ENCODE measurements at places on chromosomes 7 and 10. TPM values are rescaled to one million over a fixed set of nuclear protein-coding genes. Genes with fewer than 3 reads are reported as not detected.

- H3K27ac ChIP-seq: no peak overlapping the region
- no peak for DNase-seq
- peaks cover 58% of the 10 kb centered on the region for H3K36me3 ChIP-seq
- H3K27me3 ChIP-seq: no peaks in the 10 kb centered on the region
Measured at GRCh38 chr7:496528-497295, 22.9 kb downstream of the PDGFA start.

DNA sequence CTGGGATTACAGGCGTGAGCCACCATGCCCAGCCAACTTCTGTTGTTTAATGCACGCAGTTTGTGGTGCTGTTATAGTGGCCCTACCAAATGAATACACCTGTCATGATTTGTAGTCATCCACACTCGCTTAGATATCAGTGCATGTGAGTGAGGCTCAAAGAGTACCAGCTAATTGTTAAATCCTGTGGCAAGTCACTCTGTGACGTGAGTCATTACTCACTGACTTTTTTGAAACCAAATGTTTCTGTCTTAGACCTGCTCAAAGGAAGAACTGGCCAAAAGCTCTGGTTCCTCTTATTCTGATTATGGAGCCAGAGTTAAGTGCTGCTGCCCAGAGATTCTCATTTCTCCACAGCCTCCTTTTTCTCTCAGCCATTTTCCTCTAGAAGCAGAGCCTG is 109.4 kb downstream of the PRKAG2 start:
- H3K27me3 ChIP-seq: no peaks in the 10 kb centered on the region
- no peak for DNase-seq
- H3K4me3 ChIP-seq: no peak overlapping the region
- no peak overlapping the region for H3K27ac ChIP-seq

DNA sequence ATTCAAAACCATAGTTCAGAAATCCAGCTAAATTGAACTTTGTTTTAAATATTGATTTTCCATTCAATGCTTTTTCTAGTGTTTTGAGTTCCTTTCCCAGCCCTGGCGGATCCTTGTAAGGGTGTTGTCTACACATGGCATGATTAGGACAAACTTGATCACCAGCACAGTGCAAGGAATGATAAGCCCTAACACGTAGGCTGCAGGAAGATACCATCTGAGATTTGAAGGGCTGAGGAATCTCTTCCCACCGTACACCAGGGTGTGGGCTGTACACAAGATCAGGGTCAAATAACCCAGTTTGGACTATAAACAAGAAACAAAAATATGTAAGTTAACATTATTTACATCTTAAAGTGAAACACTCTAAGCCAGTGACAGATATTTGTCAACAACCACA is 27.4 kb downstream of the STEAP4 start:
- no peaks in the 10 kb centered on the region for H3K4me1 ChIP-seq
- no peak overlapping the region for H3K4me3 ChIP-seq
- no peak for DNase-seq
- no peaks in the 10 kb centered on the region for H3K27me3 ChIP-seq

- no peaks in the 10 kb centered on the region for H3K4me1 ChIP-seq
- no peaks in the 10 kb centered on the region for H3K36me3 ChIP-seq
- no peaks in the 10 kb centered on the region for H3K27me3 ChIP-seq
- H3K27ac ChIP-seq: no peak overlapping the region
Measured at GRCh38 chr10:56782503-56782902, 421.4 kb upstream of the ZWINT start.

GRCh38 chr7:55618913-55619312 is 46.6 kb upstream of the VOPP1 start:
- H3K36me3 ChIP-seq: no peaks in the 10 kb centered on the region
- peaks cover 14% of the 10 kb centered on the region for H3K27me3 ChIP-seq
- no peaks in the 10 kb centered on the region for H3K4me1 ChIP-seq

DNA sequence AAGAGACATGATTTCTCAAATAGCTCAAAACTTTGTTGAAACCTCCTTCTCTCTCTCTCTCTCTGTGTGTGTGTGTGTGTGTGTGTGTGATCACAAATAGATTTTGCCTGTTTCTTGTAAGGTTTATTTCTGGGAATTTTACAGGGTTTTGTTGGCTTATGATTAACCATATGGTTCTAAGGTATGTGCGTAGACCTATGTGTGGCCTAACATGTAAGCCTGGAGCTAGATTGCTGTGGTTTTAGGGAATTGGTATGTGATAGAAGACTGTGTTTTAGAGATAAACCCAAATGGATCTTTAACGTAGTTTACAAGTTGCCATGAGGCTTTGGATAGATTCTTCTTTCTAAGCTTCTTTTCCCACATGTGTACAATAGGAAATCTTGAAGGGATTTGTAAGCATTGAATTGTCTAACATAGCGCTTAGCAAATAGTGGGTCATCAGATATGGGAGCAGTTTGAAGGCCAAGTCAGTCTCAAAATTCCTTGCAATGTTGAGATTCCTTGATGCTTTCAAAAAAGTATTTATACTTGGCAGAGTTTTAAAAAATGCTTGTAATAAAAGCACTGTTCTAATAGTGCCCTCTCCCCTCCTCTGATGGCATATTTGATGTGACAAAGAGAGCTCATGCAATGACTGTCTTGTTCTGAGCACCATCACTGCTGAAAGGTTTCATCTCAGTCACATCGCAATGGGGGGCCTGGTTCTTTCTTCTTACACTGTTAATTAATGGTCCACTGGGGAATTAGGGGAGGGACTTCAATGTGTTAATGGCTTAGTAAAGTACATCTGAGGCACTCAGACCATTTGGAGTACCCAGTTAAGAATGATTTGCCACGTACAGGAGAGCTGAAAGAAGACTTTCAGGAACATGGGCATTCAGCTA is 118.2 kb downstream of the SNX10 start:
- no peaks in the 10 kb centered on the region for H3K36me3 ChIP-seq
- H3K27ac ChIP-seq: no peak overlapping the region
- DNase-seq: no peak
- H3K4me3 ChIP-seq: no peak overlapping the region

- DNase-seq: no peak
- H3K27me3 ChIP-seq: no peaks in the 10 kb centered on the region
- H3K27ac ChIP-seq: no peak overlapping the region
- no peaks in the 10 kb centered on the region for H3K36me3 ChIP-seq
Measured at GRCh38 chr10:2908851-2909630, 158.3 kb upstream of the PFKP start.

- peak; percentile 35 for DNase-seq
- no peaks in the 10 kb centered on the region for H3K36me3 ChIP-seq
- H3K4me3 ChIP-seq: no peak overlapping the region
- H3K27me3 ChIP-seq: peaks cover 6% of the 10 kb centered on the region
- H3K4me1 ChIP-seq: no peaks in the 10 kb centered on the region
Measured at GRCh38 chr10:98299341-98299740, 31.3 kb upstream of the LOXL4 start.

GRCh38 chr10:44067432-44067831 is 317.5 kb downstream of the CXCL12 start:
- H3K36me3 ChIP-seq: no peaks in the 10 kb centered on the region
- no peaks in the 10 kb centered on the region for H3K27me3 ChIP-seq
- peaks cover 4% of the 10 kb centered on the region for H3K4me1 ChIP-seq
- DNase-seq: no peak

DNA sequence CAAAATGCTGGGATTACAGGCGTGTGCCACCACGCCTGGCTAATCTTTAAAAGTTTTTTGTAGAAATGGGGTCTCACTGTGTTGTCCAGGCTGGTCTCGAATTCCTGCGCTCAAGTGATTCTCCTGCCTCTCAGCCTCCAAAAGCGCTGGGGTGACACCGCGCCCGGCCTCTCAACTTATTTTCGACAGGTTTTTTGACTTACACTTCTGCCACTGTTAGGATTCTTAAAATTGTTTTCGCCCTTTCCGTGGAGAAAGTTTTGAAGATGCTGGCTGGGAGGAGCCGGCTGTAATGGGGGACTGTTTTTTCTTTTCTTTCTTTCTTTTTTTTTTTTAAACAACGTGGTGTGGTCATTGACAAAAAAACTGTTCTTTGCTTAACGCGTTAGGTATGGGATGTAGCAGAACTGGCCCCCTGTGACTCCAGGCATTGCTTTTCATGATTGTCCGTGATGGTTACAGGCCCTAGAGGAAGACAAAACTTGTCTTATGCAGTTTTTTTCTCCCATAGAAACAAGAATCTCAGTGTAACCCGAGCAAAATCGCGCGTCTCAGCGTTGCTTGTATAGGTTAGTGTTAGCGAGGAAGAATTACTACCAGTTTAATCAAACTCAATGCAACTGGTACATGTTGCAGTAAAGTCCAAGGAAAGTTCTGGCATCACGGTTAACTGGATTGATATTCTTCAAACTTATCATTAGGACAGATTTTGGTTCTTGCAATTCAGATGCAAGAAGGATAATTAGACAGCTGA is 72.2 kb downstream of the DAGLB start:
- H3K27me3 ChIP-seq: no peaks in the 10 kb centered on the region
- peaks cover 55% of the 10 kb centered on the region for H3K4me1 ChIP-seq
- no peak for DNase-seq

DNA sequence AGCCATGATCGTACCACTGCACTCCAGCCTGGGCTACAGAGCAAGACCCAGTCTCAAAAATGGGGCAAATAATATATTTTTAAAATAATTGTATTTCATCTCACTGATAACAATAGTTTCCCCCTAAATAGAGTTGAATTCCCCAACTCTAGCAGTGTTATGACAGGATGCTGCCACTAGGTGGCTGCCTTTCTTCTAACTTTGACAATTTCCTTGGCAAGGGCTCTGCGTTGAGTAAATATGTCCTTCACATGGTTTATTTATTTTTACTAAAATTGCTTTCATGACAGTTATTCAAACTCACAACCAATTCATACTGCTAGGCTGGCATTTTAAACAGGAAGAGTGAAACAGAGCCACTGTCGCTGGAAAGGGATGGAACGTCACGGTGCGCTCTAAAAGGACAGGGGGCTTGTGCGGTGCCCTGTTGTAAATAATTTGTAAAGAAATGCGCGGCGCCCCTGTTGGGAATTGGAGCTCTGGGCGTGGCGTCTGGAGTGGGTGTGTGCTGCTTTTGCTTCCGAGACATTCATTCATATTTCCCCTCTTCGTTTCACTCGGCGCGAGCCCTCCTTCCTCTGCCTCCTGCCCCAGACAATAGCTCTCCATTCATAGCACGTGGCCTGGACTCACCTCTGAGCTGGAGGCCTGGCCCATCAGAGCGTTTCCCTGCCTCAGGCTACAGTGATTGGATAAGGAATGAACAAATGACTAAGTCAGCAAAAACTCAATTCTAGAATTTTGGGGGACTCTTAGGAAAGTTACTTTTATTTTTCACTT is 20.5 kb upstream of the PITRM1 start:
- peak; percentile 66 for DNase-seq
- H3K36me3 ChIP-seq: no peaks in the 10 kb centered on the region
- peak overlapping the region; percentile 45 for H3K27ac ChIP-seq
- peaks cover 1% of the 10 kb centered on the region for H3K27me3 ChIP-seq
- peaks cover 4% of the 10 kb centered on the region for H3K4me1 ChIP-seq
- peak overlapping the region; percentile 30 for H3K4me3 ChIP-seq

DNA sequence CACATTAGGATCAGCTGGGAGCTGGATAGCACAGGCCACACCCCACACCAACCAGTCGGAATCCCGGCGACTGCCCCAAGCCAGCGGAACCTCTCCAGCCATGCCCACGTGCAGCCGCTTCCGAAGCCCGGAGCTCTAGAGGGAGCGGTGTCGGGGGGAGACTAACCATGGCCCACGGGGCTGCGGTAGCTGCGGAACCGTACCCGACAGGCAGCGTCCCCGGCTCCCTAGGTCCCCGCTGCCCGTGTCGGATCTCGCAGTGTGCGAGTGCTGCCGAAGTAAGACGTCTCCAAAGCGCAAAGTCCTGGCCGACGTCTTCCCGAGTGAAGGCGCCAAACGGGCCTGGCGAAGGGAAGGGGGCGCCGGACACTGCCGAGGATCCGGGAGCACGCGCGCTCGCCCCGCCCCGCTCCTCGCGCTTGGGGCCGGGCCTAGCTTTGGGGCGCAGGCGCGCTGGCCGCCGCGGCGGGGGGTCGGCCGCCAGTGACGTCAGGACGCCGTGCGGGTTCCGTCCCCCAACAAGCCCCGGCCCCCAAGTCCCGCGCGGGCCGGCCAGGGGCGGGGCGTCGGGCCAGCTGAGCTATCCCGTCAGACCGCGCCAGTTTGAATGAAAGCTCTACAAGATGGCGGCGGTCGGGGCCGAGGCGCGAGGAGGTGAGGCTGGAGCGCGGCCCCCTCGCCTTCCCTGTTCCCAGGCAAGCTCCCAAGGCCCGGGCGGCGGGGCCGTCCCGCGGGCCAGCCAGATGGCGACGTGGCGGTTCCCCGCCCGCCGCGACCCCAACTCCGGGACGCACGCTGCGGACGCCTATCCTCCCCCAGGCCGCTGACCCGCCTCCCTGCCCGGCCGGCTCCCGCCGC is at the start of gene SUV39H2:
TSS of gene SUV39H2 (plus strand) at position 601 of the 858 bp plus-strand sequence. CDS start at position 624, 23 bp downstream.
- peaks cover 25% of the 10 kb centered on the region for H3K4me1 ChIP-seq
- DNase-seq: peak; percentile 97
- H3K36me3 ChIP-seq: no peaks in the 10 kb centered on the region

DNA sequence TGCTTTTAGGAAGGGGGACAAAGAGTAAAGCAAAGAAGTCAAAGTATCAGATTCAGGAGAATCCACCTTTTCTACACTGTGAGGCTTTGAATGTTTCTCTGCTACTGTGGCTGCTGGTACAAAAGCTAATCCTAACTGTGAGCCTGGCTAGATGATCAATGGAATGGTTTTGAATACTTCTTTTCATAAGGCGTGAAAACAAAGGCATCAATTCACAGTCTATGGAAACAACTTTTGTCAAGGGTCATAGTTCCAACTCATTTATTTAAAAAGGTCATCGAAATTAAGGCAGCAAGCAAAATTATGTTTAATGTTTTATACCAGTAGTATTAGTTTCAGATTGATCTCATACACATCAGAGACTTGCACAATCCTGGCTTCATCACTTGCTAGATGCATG is 118.1 kb downstream of the CTTNBP2 start:
- no peak for DNase-seq
- no peak overlapping the region for H3K4me3 ChIP-seq
- no peaks in the 10 kb centered on the region for H3K4me1 ChIP-seq
- H3K27ac ChIP-seq: no peak overlapping the region
- H3K27me3 ChIP-seq: no peaks in the 10 kb centered on the region

GRCh38 chr7:126657599-126658358 is 595.0 kb downstream of the GRM8 start:
- no peak overlapping the region for H3K27ac ChIP-seq
- H3K4me3 ChIP-seq: no peak overlapping the region
- no peaks in the 10 kb centered on the region for H3K27me3 ChIP-seq

DNA sequence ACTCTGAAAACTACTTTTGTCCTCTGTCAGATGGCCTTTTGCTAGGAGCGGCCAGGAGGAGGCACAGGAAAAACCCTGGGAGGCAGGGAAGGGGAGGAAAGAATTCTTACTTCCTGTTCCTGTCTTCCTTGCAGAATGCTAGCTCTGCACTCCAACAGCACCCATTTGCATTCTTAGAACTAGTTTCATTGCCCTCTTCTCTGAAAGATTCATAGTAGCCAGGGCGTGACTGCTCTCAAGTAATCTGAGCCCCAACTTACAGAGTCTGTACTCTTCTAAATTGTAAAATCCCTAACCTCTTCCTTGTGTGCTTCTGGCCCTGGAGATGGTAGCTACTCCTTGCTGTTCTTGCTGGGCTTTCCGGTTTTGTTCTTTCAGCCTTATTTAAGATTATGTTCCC is 75.3 kb upstream of the STEAP1 start:
- no peak for DNase-seq
- H3K27ac ChIP-seq: no peak overlapping the region
- H3K27me3 ChIP-seq: no peaks in the 10 kb centered on the region
- no peaks in the 10 kb centered on the region for H3K4me1 ChIP-seq
- H3K4me3 ChIP-seq: no peak overlapping the region

Gene CDC14C
- total RNA-seq: not detected

Gene ZNF138
- total RNA-seq: 23.0 TPM

Data from stomach (tissue), 19 donors.